HepG2 (cell line): ENCODE measurements at places on chromosomes 1 and 21.

- DNase-seq = no peak
Measured at GRCh38 chr1:85846706-85847105, 138.5 kb upstream of the ZNHIT6 start.

DNA sequence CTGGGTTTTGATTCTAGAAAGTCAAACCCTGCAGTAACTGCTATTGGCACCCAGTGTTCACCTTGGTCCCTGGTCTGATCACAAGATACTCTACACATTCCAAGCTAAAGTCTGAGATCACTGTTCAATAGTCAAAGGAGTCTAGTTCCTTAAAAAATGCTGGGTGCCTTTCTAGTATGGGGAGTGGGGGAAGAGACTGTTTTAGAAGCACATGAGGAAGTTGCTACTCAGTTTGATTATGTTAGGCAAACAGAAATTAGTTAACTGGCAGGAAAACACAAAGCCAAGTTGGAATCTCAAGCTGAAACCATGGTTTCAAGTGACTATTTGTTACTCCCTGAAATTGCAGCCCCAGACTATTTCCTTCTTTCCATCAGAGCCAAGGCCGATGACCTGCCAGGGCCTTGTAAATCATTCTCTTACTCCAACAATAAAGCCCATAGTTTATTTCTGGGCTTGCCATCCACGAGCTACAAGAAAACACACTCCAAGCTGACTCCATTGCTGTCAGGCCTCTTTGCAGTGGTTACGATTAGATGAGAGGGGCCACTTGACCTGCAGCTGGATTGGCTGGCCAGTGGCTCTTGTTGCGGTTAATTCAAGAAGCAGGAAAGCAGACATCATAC is 21.1 kb upstream of the VTCN1 start:
- DNase-seq = no peak

DNA sequence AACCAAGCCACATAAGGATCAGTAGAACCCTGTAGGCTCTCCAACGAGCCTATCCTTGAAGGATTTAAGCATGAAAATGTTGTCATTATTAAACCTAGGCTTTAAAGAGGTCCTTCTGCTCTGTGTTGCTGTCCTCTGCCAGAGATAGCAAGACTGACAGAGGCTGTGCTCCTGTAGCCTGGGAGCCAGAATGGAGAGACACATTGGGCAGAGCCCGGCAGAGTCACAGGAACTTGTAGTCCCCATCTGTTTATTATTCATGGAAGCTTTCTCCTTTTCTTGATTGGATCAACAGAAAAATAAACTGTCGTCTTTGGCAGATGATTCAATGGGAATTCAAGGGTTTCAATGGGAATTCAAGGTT is 19.2 kb upstream of the SLAMF1 start:
- no peak for DNase-seq

GRCh38 chr21:27564684-27565301 is 597.9 kb upstream of the ADAMTS5 start:
- DNase-seq = no peak

DNA sequence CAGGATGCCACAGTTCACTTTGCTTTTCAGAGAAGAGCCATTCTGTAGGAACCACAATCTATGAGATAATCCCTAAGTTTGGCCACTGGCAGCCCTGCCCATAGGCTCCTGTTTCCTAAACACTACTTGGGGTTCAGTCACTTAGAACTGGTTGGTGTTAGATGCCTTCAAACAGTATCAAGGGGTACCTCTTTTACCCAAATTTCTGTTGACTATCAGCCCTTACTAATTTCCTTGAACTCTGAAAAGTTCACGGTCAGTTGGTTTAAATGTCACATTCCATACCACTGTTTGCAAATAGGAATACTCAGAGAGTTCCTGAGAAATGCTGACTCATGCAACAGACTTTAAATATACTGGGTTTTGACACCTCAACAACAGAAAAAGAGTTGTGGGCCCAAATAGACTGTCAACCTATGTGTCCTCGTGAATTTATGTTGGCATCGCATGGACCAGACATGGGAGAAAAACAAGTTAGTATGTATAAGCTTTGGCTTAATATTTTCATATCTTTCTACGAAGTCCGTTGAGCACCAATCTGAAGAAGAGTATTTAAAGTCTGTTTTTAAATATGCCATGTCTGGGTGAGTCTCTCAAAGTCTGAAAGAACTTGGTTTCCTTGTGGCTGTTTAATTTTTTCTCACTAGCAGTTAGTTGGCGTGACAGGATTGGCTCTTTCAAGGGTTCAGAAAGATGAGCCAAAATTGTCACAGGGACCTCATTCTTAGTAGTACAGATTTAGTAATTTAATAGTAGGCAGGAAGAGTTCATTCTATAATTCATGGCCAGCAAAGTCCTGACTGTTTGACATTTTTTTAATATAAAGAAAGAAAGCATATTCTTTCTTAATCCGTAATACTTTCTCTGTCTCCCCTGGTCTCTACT is 56.5 kb upstream of the ZNF326 start:
- peak; percentile 82 for DNase-seq

DNA sequence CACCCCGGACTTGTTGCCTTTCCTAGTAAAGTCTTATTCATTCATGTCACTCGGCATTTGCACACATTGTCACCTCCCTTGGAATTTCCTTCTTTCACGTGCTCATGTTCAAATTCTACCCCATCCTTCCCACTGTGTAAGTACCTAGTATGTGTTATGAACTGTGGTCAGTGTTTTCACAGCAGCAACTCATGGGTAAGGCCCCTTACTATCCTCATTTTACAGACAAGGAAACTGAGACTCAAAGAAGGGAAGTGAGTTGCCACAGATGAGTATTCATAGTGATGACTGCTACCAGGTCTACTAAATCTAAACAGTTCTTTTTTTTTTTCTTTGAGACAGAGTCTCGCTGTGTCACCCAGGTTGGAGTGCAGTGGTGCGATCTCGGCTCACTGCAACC is 10.5 kb downstream of the CITED4 start:
- DNase-seq = no peak

DNA sequence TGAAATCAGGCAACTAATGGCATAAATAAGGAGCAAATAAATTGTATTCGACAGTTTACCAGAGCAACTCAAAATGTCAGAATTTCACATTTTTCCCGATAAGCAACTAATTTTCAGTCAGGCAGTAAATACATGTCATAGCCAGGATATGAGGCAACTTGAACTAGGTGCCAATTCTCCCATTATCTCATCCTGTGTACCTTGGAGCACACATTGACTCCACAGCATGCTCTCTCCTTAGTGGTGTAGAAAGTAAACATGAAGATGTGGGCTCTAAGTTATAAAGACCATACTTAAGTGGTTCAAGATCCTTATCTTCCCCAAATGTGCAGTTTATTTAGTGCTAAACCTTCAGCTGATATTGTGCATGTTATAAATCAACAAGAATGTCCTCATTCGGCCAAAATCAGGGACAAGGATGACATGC is 197.8 kb downstream of the VAV3 start:
- DNase-seq = no peak

- DNase-seq = no peak
Measured at GRCh38 chr1:163399976-163400601, 78.3 kb downstream of the NUF2 start.

- DNase-seq = peak; percentile 15
Measured at GRCh38 chr1:113905435-113905861, 322 bp downstream of the DCLRE1B start.

DNA sequence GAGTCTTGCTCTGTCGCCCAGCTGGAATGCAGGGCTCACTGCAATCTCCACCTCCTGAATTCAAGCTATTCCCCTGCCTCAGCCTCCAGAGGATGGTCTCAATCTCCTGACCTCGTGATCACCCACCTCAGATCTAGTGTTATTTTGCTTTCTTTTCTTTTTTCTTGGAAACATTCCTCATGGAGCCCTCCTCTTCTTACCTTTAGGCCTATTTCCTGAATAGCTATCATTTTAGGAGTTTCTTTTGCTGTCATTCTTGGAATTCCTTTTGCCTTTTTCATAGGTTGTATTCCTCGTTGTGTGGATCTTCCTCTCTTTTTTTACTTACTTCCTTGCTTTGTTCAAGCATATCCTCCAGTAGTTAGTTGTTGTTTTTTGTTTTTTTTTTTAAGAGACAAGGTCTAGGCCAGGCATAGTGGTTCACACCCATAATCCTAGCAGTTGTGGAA is 173.8 kb downstream of the RASAL2 start:
- no peak for DNase-seq

DNA sequence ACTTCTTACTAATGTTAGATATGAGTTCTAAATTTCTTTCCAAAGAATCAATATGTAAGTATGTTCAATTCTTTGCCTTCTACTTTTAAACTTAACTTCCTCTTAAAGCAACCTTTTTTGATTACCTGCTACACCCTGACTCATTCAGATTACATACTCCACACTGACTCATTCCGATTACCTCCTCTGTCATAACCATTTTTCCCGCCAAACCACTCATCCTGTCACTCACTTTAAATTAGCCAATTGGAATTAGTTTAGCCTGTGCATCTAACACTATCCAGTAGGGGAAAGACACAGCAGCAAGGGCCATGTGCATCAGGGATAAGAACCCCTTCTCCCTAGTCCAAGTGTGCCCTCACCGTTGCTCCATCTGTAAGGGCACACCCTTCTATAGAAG is 815.5 kb downstream of the BRINP3 start:
- DNase-seq = peak; percentile 21

DNA sequence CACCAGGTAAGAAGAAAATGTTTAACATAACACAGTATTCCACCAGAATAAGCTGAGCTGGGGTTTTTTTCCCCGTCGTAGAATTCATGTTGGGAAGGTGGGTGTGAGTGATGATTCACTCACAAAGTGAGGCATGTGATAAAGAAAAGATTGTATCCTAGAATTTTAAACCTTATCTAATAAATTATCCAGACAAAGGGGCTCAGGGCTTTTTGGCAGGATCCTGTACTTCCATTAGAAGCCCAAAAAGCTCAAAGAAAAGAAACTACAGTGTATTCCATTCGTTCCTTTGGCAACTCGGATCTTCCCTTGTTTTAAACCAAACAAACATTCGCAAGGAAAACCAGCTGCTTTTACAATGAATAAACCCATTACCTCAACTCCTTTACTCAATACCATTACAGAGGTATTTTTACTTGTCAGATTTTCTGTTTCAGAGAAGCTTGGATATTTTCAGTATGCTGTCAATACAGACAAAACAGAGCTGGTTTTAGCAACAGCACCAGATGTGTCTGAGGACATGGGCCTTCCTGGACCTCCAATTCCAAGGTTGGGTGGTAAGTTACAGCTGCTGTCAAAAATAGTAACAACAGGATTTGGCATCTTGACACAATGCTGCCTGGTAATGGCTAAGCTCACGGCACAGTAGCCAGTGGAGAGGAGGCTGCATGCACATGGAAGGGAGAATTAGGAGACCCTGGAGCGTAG is 159.9 kb upstream of the RUNX1 start:
- no peak for DNase-seq

DNA sequence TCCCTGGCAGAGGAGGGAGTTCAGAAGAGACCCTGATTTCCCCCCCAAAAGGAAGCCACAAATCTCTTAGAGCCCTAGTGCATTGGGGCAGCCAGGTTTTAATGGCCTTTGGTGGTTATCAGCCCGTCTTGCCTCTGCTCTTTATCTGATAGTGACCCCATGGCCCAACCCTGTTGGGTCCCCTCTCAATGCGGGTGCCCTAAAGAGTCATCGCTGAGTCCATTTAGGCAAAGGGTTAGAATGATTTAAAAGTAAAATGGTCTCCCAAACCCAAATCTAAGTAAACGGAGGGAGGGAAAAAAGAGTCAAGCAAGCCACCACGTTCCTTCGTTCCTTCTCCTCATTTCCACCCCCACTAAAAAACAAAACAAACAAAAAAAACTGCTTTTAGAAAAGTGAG is 164.0 kb downstream of the RUNX1 start:
- no peak for DNase-seq

GRCh38 chr1:8765198-8765597 is 52.2 kb downstream of the RERE start:
- no peak for DNase-seq

DNA sequence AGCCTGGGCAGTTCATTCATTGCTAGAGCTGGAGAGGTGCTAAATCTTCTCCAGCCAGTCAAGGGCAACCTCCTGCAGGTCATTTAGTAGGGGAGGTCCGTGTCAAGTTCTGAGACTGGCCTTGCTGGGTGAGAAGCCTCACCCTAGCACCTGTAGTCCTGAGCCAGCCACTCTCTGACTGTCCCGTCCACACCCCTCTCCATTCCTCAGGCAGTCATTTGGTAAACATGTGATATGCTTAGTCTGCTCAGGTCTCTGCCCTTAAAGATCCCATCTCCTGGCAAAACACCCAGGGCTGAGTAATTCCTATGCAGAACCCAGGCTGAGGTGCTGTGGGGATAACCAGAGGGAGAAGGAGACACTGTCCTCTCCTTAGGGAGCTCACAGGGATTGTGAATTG is 13.7 kb upstream of the IGFN1 start:
- DNase-seq = no peak

DNA sequence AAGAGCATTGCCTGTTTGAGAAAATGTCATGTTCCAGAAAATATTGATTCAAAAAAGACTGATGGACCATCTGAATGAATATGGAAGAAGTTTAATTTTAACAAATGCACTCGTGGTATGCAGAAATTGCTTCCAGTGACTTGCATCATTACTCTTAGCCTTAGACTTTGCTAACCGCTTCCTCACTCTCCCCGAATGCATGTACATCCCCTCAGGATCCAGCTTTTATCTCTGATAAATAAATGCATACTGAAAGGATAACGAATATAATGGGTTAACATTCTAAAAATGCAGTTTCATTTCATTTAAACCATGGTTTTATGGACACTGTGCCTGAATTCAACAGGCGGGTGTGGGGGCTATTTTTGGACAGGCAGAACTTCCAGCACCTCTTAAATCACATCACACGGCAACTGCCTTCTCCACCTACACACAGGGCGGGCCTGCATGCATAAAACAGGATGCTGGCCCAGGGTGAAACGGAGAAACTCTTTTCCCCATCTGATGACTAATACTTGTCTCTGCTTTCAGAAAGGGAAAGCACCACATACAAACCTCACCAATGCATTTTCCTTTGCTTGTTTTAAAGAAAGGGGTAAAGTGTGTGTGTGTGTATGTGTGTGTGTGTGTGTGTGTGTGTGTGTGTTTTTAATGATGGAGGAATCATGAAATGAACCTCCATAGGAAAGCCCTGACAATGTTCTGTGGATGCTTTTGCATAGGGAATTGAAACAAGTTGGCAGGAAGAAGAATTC is 48.7 kb downstream of the SPAG17 start:
- no peak for DNase-seq

DNA sequence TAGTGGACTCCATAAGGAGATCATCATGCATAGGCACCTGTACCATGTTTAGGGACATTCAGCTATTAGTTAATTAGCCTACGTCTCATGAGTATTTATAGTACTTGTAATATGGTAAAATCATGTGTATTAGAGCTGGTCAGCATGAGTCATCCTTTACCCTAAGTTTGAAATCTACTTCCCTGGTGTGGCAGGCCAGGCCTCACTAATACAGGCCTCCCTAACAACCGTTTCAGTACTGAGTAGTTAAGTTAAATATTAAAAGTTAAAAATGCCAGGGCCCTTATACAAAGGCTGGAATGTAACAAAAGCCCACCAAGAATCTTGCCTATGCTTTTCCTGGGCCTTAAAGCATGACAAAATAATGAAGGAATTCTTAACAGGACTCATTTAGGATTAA is 356.3 kb upstream of the DPYD start:
- DNase-seq = no peak

GRCh38 chr1:203037509-203038190 is 11.4 kb downstream of the PPFIA4 start:
- DNase-seq = no peak

- no peak for DNase-seq
Measured at GRCh38 chr1:1929639-1930545, 10.8 kb upstream of the TMEM52 start.
